ENCODE measurements at places on chromosomes 6 and 20.

DNA sequence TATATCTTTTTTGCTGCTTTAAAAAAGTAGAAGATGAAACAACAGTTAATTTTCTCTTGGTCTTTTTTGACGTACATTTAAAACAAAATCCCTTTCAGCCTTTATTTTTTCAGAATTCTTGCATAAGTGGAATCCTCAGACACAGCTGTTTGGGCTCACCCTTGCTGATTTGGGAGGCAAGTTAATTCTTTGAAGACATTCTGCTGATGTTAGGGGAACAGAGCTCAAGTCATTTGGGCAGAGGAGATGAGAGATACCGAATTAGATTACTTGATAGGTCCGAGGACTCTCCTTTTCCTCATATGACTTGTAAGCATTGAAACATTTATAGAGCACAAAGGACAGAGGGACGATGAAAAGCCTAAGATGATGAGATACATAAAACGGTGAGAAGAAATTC, 567.9 kb upstream of the CITED2 start:
- DNase-seq = no peak

DNA sequence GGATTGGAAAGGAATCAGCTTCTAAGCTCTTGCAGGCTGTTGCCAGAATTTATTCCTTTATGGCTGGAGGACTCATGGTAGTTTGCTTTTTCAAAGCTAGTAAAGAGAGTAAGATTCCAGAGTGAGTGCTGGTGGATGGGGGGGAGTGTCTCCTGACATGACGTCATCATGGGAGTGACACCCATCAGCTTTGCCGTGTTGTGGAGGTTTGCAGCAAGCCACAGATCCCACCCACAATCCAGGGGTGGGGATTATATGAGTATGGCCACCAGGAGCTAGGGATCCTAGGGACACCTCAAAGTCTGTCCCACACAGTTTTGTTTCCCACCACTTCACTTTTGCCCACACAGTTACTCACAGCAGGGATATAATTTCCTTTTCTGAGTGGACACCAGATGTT, 28.7 kb upstream of the PMEPA1 start:
- DNase-seq = no peak

GRCh38 chr6:79431537-79431933, 105.7 kb downstream of the LCA5 start:
- no peak for DNase-seq

GRCh38 chr6:138869398-138869797, 73.5 kb downstream of the ECT2L start:
- no peak for DNase-seq

DNA sequence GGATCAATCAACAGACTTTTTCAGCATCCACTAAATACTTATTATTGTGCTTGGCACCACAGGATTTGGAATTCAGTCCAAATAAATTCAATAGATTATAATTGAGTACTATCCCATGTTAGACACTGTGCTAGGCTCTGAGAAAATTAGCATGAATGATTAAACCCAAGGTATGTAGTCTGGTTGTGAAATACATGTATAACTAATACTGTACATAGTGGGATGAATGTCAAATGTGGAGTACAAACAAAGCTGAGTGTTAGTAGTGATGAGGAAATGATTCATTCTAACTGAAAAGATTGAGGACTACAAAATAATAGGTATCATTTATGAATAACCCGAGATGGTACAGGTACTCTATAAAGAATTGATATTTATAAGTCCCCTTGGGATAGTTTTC, 111.9 kb upstream of the FLRT3 start:
- no peak for DNase-seq

DNA sequence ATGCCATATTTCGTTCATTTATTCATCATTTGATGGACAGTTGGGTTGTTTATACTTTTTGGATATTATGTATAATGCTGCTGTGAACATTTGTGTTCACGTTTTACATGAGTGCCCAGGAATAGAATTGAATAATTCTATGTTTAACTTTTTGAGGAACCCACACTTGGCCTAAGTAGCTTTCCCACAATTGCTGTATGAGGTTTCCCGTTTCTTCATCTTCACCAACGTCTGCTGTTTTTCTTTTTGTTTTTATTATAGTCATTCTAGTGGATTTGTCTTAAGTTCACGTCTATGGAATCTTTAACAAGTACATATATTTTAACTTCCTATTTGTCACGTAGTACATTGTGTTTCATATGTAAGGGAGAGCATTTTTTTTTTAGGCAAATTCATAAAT, 110.3 kb downstream of the JARID2 start:
- DNase-seq = no peak

- peak; percentile 37 for DNase-seq
These were observed 48.4 kb downstream of the USP49 start for GRCh38 chr6:41846666-41847237.

- peak; percentile 63 for DNase-seq
These were observed 3.5 kb downstream of the GATA5 start for GRCh38 chr20:62472138-62472940.

DNA sequence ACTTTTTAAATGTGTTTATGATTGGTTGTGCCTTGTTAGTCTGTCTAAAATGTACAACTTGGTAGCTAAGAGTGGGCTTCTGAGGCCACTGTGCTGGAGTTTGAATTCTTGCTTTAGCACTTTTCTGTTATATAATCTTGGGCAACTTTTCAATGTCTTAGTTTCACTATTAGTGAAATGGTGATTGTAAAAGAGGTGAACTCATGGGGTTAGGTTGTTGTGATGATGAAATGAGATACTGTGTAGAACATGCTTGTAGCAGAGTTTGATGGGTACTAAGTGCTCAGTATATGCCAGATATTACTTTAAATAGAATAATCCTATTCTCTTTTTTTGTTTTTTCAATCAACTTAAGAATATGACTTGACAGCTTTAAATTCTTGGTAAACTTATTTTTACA, 624.7 kb downstream of the CD109 start:
- DNase-seq = no peak

All from upper lobe of left lung (tissue), 6 donors.